Thoracic aorta (tissue), 2 donors: ENCODE measurements at places on chromosomes 6 and 20.

GRCh38 chr6:109393886-109394281 lies 11.6 kb upstream of the CD164 start:
- H3K27me3 ChIP-seq: no peaks in the 10 kb centered on the region
- H3K4me1 ChIP-seq: no peaks in the 10 kb centered on the region
- no peak for DNase-seq
- H3K27ac ChIP-seq: no peak overlapping the region

DNA sequence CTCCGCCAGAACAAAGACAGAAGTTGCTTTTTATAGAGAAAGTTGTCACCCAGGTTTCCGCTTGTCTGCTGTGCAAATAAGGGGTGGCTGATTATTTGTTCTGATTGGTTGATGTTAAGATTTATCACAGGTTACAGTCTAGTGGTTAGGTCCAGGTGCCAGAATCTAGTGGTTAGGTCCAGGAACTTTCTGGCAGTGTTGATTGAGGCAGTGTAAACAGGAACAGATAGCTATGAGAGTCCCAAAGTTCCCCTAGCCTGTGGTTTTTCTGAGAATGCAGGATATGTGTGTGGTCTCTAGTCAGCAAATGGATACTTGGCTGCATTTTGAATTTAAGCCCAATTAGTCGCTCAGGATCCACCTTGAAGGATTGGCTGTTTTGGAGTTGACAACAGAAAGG lies 148.0 kb downstream of the TMEM200A start:
- no peaks in the 10 kb centered on the region for H3K36me3 ChIP-seq
- H3K27ac ChIP-seq: no peak overlapping the region
- no peaks in the 10 kb centered on the region for H3K4me1 ChIP-seq
- no peaks in the 10 kb centered on the region for H3K27me3 ChIP-seq

DNA sequence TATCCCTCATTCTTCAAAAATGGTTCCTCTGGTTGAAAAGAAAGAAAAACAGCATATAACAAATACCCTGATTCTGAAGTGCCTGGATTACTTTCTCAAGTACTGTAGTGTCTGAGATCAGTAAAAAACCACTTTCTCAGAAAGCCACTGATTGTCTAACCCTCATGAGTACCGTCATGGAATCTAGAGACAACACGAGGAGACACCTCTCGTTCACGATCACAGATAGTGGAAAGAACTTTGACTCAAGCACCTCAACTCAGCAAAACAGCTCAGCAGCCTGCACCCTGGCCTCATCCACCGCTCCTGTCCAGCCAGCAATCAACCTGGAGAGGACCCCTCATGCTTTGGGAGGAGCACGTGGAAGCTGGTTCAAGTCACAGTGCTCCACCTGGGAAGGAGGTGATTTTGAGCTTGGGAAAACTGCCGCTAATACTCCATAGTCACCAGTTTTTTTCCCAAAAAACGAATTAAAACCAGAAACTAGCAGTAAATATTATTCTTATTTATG lies 1.0 kb downstream of the SCML4 start:
- no peaks in the 10 kb centered on the region for H3K4me1 ChIP-seq
- H3K36me3 ChIP-seq: no peaks in the 10 kb centered on the region
- no peak overlapping the region for H3K27ac ChIP-seq
- H3K27me3 ChIP-seq: no peaks in the 10 kb centered on the region

DNA sequence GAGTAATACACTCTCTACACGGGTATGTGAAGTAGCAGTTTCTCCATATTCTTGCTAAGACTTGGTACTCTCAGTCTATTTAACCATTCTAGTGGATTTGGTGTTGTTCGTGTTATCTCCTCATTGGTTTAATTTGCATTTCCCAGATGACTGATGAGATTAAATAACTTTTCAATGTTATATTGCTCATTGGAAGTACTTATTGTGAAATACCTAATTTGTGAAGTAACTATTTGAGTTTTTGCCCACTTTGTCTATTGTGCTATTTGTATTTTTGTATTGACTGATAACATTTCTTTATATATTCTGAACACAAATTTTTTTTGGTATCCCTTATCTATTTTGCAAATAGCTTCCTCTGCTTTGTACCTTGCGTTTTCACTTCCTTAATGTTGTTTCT lies 156.0 kb downstream of the C6orf58 start:
- no peaks in the 10 kb centered on the region for H3K27me3 ChIP-seq
- no peaks in the 10 kb centered on the region for H3K36me3 ChIP-seq
- no peak overlapping the region for H3K27ac ChIP-seq
- H3K4me1 ChIP-seq: no peaks in the 10 kb centered on the region
- H3K4me3 ChIP-seq: no peak overlapping the region

DNA sequence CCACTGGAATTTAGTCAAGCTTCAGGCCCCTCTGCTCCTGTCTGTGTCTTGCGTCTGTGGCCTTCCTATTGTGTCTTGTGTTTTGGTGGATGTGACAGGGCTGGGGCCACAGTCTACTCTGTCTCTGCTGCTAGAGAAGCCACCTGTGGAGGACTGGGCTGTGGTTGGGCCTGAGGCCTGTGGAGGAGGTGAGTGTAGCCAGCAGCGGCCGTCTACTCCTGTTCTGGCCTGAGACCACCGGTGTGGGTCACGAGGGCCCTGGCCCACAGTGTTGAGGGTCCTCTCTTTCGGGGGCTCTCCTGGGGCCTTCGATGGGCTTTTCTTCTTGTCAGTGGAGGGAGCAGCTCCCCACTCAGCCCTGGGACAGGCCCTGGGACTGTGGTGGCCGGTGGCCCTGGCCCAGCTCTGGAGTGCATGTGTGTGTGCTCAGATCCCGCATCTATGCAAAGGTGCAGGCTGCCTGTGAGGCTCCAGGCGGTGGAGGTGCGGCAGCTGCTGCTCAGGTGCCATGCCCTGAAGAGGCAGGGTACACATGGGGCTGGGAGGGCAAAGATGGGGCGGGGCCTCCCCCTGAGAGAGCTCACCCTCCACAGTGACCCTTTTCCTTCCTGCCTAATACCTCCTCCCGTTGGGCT lies 20.8 kb downstream of the SDCBP2 start:
- H3K4me3 ChIP-seq: no peak overlapping the region
- H3K36me3 ChIP-seq: peaks cover 10% of the 10 kb centered on the region
- DNase-seq: no peak
- peaks cover under 1% of the 10 kb centered on the region for H3K4me1 ChIP-seq
- H3K27me3 ChIP-seq: no peaks in the 10 kb centered on the region

GRCh38 chr20:36543184-36544133 lies 2.1 kb downstream of the MYL9 start:
- peak; percentile 62 for DNase-seq
- H3K36me3 ChIP-seq: peaks cover 36% of the 10 kb centered on the region
- peaks cover 25% of the 10 kb centered on the region for H3K4me1 ChIP-seq
